ENCODE measurements at places on chromosomes 11 and 22.

GRCh38 chr22:43262990-43263644 is 76.2 kb upstream of the TTLL12 start:
- peak; percentile 9 for DNase-seq

GRCh38 chr22:45930324-45930723 is 46.6 kb downstream of the WNT7B start:
- DNase-seq = no peak

DNA sequence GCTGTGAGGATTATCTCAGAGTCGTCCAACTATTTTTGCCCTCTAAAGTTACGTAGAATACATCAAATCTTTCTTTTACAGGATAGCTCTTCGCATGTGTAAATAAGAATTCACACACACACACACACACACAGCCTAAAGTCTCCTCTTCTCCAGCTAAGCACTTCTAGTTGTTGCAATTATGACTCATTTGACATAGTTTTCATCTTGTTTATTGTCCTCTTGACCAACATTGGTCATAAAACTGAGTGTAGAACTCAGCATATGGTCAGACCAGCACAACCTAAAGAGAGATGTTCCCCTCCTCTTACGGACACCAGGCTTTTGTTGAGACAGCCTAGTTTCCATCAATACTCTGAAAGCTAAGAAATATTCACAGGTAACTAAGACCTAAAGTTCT is 234.2 kb downstream of the BLID start:
- DNase-seq = no peak

- DNase-seq = no peak
These were observed 30.6 kb upstream of the RAB1B start for GRCh38 chr11:66237867-66238266.

- DNase-seq = no peak
These were observed 51.7 kb upstream of the PRODH start for GRCh38 chr22:18987765-18988164.

- DNase-seq = no peak
These were observed 437.8 kb upstream of the CCDC90B start for GRCh38 chr11:83723999-83724398.

DNA sequence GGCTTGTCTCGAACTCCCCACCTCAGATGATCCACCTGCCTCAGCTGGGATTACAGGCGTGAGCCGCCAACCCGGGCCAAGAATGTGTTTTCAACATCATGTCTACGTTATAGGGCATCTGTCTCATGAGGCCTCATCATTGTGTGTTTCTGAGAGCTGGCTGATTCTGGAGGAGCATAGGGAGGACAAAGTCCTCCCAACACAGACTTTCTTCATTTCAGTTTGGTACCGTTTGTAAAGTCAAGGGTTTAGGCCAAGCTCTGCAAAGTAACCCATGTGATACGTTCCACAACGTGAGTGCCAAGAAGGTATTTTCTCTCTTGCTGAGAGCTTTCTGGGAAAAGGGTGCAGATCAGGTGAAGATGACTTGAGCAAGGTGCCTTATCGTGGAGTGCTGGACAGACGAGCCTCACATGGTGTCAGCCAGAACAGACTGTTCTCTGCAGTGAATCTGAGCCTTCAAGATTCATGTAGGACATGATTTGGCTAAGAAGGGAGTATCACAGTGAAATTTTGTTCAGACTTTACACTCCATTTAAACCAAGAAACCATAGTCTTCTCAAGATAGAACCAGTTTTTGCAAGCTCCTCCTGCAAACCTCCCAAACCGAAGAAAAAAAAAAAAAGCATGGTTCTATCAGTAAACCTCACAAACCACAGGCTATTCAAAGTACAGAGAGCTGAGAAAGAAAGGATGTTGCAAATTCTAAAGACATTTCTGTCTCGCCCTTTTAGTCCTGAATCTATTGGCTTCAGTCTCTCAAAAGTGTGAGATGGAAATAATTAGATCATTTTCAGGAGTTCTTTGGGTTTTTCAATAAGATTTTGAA is 71.7 kb downstream of the DBX1 start:
- DNase-seq = no peak

- no peak for DNase-seq
These were observed 3.9 kb upstream of the EMID1 start for GRCh38 chr22:29201782-29202181.

DNA sequence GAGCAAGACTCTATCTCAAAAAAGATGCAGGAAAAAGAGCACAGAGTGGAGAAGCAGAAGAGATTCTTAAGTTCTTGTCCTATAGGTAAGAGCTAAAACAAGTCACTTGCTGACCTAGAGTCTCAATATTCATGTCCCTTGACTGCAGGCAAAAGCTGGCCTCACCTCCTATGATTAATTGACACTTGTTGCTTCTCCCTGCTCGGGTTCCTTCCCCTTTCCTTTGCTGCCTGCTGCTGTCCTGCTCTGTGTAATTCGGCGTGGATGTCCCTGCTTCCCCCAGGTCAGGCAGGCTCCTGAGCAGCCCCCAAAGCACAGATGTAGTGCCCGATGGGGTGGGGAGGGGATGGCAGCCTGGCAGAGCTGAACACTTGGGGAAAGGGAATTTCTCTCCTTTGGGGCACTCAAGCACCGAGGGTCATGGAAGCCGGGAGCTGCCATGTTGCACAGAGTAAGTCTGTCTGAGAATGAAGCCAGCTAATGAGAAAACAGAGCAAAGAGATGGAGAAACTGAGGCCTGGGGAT is 60.8 kb upstream of the NUP50 start:
- no peak for DNase-seq

DNA sequence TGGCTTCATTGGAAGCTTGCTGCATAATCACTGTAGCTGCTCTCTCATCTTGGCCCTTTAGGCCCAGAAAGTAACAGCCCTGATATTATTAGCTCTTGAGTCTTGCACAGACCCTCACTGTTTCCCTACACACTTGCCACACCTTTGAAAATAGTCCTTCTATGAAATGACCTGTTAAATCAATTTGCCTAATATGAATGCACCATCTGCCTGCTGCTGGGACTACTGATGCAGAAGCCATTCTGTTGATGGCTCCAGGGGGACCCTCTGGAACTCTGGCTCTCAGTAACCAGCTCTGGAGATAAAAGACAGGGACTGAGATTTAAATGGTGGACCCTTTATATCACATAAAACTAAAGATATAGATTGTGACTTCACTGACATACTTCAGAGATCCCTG is 14.7 kb upstream of the AMPD3 start:
- no peak for DNase-seq

DNA sequence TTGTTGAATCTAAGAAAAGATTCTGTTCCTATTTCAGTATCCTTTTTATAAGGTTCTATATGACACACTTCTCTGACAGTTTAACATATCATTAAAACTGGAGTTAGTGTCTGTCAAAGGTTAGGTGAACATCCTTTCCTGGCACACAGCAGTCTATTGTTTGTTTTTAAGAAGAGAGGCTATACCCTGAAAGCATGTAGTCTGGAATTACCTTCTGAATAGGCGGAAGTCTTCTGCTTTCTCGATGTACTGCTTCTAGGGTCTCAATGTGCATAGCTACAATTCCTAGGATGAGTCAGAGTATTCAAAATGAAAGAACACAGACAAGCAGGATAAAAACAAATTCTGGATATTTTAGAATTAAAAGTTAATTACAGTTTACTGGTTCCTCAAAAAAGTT is 188.6 kb downstream of the SWAP70 start:
- DNase-seq = no peak

DNA sequence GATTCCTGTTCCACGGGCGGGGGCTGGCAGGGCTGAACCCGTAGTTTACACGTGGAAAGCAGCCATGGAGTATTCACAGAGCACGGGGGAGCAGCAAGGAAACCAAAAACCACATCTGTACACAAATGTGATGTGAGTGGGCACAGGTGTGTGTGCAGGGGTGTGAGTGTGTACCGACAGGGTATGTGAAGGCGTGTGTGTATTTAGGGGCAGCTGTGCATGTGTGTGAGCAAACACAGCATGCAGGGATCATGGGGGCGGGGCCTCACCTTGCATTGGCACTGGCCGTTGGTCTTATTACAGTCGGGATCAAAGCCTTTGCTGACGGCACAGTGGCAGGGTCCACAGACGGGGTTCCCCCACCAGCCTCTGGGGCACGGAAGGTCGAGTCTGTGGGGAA is 58.4 kb downstream of the TRMU start:
- DNase-seq = no peak

DNA sequence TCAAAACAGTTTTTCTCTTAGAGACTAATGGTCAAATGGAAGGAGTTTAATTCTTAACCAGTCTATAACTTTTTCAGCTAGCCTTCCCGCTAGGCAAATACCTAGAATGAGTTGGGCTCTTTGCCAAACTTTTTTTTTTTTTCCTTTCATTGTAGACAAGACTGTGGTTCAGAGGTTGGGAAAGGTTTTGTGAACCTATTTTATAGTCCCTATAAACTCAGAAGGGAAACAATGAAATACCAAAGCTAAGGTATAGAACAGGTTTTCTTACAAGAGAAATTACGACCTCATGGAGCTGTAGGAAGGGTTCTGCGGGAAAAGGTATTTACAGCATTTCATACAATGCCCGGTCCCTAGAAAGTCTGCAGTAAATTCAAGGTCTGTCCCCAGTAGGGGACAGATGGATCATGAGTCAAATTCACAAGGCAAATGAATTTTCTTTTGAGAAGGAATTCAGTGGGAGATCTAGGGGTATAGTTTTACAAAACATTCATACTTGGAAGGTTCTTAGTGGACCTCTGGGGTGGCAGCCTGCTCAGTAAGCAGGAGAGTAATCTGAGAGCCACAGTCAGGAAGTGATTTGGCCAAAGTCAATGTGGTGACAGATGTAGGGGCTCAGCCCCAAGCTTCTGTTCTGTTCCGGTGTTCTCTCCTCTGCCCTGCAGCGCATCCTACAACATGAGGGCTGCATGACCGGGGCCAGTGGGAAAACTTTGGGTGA is 146.8 kb downstream of the DBX1 start:
- DNase-seq = no peak

- DNase-seq = no peak
These were observed 9.0 kb upstream of the TMEM121B start for GRCh38 chr22:17130199-17130598.

- no peak for DNase-seq
These were observed 18.5 kb downstream of the CD5 start for GRCh38 chr11:61120706-61121191.

DNA sequence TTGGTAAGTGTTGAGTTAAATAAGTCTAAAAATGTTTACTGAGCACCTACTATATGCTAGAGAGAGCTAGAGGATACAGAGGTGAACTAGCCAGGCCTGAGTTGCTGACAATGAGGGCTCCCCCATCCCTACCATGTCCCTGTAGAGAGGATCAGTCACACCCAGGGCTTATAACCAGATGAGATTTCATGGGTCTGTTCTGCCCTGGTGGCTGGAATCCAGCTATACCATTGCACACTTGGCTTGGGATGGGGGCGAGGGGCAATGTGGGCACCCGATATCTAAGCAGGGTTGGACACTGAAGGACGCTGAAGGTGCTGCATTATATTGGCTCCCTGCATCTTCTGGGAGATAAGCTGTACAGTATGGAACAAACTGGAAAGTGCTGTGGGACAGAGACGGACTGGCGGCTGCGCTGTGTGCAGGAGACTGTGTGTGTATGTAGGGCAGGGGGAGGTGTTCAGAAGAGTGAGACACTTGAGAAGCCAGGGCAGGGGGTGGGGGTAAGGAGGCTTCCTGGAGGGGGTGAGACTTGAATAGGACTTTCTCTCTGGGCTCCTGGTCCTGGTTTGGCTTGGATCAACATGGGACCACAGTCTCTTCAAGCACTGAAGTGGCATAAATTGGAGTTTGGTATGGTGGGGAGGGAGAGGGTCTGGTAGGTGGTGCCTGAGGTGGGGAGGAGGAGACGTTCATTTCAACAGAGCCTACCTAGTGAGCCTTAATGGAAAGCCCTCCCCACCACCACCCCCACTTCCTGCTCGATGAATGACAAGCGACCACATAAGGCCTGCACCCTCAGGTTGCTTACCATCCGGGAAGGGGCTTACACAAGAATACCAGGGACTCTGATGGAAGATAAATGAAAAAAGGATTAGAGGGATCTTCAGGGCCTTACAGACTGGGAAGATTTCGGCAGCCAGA is 1.8 kb downstream of the CD82 start:
- no peak for DNase-seq

DNA sequence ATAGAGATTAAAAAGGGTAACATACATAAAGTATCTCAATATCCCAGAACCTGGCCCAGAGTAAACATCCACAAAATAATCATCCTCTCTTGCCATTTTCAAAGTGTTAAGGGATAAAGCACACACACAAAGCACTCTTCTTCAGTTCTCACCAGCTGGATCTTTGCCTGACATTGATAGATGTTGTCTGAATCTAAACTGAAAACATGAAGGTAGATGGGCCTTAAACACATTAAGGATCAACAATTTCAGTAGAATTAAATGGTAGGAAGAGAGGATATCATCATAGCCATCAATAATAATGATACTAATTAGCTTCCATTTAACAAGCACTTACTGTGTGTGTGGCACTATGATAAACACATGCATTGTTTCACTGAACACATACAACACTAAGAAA is 261.1 kb downstream of the OPCML start:
- no peak for DNase-seq

GRCh38 chr11:8631395-8632118 is 37.5 kb upstream of the STK33 start:
- no peak for DNase-seq

GRCh38 chr22:31077681-31078080 is 3.4 kb upstream of the SMTN start:
- DNase-seq = no peak

Data from activated CD4-positive, alpha-beta T cell treated with anti-CD3 and anti-CD28 coated beads for 24 hours (primary cell).